Activated CD4-positive, CD25-positive, alpha-beta regulatory T cell (primary cell): ENCODE measurements at places on chromosomes 6 and 20.

DNA sequence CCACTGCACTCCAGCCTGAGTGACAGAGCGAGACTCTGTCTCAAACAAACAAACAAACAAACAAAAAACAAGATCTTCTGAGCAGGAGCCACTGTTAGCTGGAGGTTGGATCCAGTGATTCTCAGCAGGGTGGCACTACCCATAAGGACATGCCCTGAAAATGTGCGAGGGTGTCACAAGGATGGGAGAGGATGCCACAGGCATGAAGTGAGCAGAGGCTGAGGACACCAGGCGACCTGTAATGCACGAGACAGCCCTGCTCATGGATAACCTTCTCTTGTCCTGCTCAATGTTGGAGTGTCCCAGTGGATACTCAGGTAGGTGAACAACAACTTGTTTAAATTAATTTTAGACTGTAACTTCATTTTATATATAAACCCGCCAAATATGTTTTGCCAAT lies 76.8 kb downstream of the KCNB1 start:
- no peak for DNase-seq

GRCh38 chr6:126427713-126428112 lies 87.8 kb downstream of the CENPW start:
- DNase-seq = no peak

GRCh38 chr20:29301624-29302259 lies 1955.7 kb upstream of the DEFB115 start:
- no peak for DNase-seq

- no peak for DNase-seq
Measured at GRCh38 chr20:62488470-62488869, 12.7 kb upstream of the GATA5 start.

GRCh38 chr6:151054306-151054705 lies 185.5 kb upstream of the AKAP12 start:
- DNase-seq = no peak

GRCh38 chr6:127971945-127972391 lies 71.1 kb upstream of the THEMIS start:
- DNase-seq = no peak

DNA sequence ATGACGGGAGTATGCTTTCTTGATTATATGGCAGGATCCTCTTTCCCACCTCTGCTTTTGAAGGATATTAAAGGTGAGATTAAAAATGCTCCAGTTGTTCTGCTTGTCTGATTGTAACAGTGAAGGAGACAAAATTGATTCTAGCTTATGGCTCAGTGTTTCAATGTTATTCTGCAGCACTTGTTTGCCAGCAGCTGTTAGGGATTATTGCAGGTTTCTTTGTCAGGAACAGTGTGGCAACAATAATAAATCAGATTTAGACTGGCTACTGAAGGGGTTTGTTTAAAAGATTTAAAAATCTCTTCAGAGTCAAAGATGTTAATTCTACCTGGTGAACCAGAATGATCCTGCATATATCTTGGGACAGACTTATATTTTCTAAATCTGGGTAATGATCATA lies 126.9 kb downstream of the LAMA2 start:
- DNase-seq = no peak

- DNase-seq = no peak
Measured at GRCh38 chr6:124747349-124747748, 214.9 kb upstream of the RNF217 start.
